Activated CD4-positive, alpha-beta T cell treated with anti-CD3 and anti-CD28 coated beads, Interleukin-2, amount 10 ng/mL, durations not matched to agents 7 days and 5 days (primary cell): ENCODE measurements at places on chromosomes 2 and 18.

- no peak for DNase-seq
These were observed 60.0 kb upstream of the FOSL2 start for GRCh38 chr2:28332696-28333095.

GRCh38 chr2:174492963-174493431 lies 6.2 kb upstream of the GPR155 start:
- DNase-seq, result peak; percentile 83

DNA sequence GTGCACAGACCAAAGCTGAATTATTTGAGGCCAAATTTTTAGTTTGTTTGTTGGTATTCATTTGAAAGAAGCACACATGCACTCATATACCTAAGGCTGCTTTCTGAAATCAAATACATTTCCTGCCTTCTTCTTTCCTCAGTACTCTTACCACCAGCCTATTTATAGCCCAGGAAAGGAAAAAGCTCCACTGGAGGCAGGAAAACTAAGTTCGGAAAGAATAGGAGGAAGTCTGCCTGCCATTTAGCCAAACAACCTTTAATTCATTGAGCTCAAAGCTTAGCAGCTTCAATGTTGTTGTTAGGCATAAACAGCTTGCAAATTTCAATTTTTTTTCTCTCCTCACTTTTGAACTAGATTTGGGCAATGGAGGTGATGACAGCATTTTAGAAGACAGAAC lies 40.4 kb upstream of the RASGRP3 start:
- DNase-seq, result no peak

- no peak for DNase-seq
These were observed 89.1 kb downstream of the MAIP1 start for GRCh38 chr2:200044453-200044852.

DNA sequence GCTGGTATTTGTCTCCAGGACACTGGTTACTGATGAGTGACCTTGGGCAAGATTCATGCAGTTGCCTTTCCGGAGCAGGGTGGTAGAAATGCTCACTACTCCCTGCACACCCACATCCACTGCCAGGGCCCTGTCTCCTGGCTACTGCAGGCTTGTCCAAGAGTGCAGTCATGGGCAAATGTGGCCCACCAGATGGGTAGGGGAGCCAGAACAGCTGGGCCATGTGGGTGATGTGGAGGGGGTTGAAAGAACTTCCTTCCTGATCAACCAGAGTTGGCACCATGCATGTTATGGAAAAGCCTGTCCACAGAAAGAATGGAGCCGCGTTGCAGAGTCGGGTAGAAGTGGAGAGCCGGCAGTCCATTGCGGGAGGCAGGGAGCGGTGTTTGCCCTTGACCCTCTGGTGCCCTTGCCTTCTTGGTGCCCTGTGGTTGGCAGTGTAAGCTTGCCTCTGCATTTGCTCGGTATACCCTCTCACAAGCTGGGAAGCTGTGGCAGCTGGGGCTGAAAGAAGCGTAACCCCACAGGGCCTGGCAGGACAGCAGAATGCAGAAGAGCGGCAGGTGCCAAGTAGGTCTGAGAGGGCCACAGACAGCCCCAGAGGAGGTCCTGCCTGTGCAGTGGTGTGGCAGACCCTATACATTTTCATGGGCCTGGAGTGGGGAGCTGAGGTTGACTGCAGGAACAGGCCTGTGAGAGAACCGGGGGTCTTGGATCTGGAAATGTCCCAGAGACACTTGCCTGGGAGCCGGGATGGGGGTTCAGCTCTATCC lies 253.2 kb downstream of the TFCP2L1 start:
- DNase-seq, result no peak

DNA sequence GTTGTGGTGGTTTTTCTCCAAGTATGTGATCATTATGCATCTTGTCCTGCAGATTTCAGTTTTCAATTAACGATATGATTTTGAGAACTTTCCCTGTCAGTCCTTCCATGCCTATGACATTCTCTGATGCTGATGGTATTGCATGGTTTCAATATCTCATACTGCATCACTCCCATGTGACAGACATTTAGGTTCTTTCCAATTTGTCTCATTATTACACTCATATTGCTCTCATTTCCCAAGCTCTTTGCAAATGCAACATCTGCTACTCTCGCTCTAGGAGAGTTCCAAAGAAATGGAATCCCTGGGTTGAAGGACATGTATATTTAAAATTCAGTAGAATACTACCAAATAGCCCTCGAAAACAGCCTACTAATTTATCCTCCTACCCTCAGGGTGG lies 125.5 kb downstream of the MARCHF4 start:
- no peak for DNase-seq

GRCh38 chr2:12109363-12110017 lies 363.1 kb downstream of the LPIN1 start:
- DNase-seq, result no peak

- no peak for DNase-seq
These were observed 14.5 kb upstream of the KIF1A start for GRCh38 chr2:240834377-240834975.

DNA sequence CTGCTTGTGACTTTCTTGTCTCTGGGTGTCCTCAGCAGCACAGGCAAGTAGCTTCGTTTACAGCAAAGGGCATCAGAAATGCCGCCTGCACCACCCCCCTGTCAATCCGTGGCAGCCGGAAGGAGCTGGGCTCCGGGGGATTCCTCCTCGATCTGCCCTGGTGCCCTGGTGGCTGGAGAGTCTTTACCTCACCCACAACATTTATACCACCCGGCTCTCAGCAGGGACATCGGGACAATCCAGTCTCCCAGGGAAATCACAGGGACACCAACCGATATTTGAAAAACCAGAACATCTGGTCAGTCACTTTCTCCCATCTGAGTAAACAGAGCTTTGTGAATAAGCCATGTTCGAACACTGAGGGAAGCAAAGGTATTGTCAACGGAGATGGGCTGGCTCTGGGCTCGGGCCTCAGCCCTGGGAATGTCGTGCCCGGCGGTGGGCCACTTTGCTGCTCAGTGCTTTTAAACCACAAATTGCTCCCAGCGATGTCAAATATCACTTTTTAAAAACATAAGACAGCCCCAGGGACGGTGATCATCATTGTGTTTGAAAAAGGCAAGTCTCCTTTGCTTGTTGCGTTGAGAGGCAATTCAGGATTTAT lies 210.0 kb upstream of the SALL3 start:
- DNase-seq, result no peak

- DNase-seq, result no peak
These were observed 180.8 kb downstream of the SH3BP4 start for GRCh38 chr2:235132651-235133050.

DNA sequence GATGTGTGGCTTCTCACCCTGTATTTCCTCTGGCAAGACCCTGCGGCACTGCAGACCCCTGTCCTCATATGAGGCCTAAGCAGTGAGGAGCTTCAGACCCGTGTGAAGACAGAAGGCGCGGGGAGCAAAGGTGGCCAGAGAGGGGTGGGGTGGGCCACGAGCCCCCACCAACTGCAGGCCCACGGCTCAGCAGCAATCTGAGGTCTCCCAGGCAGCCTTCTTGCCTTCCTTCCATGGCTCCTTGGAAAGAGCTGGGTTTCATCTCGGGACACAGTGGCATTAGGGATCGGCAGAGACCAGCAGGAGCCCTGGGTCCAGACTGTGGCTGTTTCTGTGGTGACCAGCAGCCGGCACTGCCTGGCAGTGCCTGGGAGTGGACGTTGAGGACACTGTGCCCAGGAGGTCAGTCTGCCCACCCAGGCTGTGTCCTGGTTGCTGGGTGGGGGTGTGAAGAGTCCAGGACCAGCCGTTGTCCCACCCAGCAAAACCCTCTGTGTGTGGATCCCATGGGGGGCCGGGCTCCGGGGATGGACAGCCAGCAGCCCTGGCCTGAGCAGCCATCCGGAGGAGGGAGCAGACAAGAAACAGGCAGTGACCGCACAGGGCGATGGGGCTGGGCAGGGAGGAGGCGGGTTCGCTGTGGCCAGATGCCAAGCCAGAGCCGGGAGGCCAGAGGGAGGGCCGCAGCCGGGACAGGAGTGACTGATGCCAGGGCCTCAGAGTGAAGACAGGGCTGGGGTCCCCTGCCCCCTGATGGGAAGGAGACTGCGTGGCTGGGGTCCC lies 73.8 kb downstream of the RRM2 start:
- no peak for DNase-seq

DNA sequence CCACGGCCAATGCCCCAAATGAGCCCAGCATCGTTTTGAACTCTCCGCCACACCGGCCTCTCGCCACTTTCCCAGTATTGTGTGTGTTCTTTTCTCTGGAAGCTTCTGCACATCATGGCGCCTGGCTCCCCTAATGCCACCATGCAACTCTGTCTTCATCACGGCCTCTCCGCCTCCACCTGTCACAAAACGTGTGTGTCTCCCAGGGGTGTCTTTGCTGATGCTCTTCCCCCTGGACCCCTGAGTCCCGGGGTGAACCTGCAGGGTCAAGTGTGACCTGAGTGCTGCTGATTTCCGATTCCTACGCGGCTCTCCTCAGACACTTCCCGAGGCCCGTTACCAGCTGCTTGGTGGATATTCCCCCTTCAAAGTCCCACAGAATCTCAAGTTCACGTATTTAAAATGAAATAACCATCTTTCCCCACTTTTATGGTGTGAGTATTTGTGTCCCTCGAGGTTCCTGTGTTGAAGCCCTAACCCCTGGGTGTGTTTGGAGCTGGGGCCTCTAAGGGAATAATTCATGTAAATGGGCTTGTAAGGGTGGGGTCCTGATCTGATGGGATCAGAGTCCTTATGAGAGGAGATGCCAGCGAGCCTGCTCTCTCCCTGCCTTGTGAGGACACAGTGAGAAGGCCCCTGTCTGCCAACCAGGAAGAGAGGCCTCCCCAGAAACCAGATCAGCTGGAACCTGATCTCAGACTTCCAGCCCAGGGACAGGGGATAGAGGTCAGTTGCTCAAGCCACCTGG lies 87.5 kb upstream of the PXDN start:
- DNase-seq, result no peak

DNA sequence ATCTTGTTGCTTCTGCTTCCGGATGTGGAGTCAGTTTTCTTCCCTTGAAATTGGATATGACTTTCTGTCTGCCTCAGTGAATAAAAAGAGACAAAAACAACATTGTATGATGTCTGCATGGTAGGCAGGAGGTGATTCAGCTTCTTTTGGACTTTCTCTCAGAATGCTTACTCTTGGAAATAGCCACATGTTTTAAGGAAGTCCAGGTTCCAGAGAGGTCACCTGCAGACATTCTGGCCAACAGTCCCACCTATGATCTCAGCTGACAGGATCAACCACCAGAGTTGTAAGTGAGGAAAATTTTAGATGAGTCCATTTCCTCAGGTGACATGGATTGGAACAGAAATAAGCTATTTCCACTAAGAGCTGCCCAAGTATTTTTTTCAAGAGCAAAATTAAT lies 508.7 kb upstream of the FAM98A start:
- no peak for DNase-seq

DNA sequence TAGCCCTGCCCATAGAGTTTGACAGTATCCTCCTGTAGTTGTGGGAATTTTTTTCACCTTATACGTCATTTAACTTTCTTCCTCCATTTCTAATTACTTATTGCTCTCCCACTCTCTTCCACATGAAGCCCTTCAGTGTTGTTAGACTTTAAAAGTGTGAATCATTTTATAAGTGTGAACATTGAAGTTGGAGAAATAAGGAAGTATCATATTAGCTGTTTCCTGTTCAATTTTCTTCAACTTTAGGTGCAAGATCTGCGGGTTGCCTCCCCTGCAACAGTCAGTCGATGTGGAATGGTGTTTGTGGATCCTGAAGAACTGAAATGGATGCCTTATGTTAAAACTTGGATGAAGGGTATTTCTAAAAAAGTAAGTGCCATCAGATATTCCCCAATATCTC lies 138.1 kb downstream of the DNAH6 start:
- no peak for DNase-seq

DNA sequence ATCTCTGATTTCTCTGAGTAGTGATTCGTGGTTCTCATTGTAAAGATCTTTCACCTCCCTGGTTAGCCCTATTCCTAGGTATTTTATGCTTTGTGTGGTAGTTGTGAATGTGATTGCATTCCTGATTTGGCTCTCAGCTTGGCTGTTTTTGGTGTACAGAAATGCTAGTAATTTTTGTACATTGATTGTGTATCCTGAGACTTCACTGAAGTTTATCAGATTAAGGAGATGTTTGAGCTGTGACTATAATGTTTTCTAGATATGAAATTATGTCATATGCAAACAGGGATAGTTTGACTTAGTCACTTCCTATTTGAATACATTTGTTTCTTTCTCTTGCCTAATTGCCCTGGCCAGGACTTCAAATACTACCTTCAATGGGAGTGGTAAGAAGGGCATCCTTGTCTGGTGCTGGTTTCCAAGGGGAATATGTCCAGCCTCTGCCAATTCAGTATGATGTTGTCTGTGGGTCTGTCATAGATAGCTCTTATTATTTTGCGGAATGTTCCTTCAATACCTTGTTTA lies 251.9 kb upstream of the ZNF804A start:
- no peak for DNase-seq

DNA sequence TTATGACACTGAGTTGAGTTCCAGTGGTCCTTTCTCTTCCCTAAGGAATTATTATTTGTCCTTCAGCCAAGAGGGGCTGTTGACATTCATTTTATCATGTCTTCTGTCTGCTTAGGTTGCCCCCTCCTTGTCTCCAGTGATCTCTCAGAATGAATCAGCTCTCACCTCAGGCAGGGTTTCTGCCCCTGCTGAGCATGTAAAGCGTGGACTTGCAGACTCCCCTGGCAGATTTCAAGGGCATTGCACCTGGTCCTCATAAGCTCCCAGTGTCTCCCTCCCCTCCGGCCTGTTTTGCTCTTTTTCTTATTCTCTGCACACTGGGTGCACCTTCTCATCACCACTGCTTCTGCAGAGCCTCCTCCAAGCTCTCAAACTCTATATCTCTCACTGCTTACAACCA lies 188.4 kb downstream of the KCNS3 start:
- no peak for DNase-seq

DNA sequence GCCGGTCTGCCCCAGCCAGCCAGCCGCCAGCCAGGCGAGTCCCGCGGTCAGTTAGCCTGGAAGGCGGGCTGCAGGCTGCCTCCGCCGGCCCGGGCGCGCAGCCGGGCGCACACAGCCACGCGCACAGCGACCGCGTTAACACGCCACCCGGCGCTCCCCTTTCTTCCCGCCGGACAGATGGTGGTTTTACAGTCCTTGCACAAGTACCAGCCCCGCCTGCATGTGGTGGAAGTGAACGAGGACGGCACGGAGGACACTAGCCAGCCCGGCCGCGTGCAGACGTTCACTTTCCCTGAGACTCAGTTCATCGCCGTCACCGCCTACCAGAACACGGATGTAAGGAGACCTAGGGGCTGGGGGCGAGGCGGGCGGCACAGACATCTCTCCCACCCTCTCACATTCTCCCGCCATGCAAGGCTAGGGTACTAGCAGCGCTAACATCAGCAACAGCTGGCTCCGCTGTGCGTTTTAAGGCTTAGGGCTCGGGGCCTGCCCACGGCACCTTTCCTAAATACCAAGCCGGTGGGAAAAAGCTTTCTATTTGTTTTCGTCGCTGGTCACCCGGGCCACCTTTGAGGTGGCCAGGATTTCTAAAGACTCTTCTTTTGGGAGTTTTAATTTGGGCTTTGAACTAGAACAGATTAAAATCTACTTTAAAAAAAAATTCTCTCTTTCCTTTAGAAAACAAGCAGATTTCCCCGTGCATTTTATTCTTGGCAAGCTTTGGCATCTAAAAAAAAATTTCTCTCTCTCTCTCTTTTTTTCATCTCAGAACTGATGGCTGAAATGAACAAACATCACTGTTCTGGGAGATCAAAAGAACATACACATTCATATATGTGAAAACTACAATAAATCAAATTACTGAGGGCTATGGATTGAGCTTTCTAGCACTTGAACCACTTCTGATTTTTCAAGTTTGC lies 2.9 kb downstream of the TBR1 start:
- DNase-seq, result no peak
